PC-3 (cell line): ENCODE measurements at places on chromosomes 5 and 9.

GRCh38 chr9:82903503-82903902 is 159.4 kb downstream of the RASEF start:
- DNase-seq, result peak; percentile 13

DNA sequence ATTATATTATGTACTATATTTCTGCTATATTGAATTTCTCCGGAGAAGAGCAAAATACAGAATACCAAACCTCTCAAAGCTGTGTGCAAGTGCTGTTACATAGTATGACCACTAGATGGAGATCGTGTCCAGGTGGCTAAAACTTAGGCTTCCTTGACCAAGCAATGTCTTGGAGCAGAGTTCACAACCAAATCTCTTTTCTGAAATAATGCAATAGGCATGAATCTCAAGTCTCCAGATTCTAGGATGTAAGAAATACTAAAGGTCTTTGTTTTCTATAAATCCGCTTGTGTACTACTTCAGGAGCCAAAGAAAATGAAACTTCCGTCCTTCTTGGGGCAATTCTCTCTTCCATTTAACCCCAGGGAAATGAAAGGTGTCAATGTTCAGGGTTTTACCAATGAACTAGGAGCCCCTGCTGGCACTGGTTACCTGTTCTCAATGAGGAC is 181.5 kb upstream of the RAI14 start:
- peak; percentile 73 for DNase-seq

DNA sequence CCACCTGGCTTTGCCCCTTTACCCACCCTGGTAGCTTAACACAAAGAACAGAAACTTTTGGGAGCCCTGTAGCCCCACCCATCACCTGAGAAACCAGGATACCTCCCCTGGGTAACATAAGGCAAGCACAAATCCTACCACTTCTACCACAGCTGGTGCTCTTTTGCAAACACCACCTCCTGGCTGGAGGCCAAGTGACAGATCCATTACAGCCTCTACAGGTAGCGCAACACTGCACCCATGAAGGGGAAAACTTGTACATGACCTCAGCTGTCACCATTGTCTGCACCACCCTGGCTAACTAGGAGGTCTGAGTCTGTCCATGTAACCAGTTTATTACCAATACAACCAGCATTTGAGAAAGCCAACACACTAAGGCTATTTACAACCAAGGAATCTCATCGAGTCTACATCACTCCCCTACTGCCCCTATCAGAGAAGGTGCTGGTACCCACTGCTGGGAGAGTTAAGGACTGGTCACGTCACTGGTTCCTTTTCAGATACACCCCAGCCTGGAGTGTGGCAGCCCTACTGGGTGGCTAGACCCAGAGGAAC is 128.6 kb downstream of the PJA2 start:
- no peak for DNase-seq

DNA sequence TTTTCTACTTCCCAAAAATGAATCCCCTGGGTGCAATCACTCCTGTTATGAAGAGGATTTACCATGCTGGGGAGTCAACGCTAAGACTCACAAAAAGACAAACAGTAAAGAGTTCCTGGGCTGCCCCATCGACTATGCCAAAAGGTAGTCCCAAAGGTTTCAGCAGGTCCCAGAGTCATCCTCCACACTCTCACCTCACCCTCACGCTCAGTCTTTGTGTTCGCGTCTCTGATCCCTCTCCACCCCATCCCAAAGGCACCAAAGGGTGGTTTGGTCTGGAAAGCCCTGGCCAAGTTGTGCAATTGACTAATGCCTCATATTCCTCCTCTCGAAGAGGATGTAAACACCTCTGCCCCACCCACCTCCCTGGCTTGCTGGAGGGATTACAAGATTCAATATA is 240.2 kb upstream of the NFIL3 start:
- DNase-seq, result peak; percentile 5

DNA sequence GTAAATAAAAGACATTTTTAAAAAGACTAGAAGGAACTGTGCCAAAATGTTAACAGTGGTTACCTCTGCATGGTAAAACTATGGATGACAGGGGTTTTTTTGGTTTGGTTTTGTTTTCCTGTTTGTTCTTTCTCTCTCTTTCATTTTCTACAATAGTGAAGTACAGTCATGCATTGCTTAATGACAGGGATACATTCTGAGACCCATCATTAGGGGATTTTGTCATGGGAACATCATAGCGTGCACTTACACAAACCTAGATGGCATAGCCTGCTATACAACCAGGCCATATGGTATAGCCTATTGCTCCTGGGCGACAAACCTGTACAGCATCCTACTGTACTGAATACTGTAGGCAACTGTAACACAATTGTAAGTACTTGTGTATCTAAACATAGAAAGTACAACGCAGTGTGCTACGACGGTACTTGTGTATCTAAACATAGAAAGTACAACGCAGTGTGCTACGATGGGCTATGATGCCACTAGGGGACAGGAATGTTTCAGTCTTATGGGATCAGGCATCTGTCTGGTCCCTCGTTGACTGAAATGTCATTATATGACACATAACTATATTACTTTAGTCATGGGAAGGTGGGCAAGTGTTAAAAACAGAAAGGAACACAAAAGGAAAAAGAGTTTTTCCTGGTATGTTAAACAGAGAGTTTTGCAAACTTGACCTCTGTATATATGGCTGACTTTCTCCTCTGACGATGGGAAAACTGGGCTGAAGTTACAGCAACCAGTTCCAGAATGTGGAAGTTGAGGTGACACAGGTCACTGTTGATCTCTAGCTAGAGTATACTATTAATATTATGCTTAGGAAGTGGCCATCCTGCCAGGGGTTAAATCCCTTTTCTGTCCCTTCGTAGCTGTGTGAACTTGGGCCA is 7.4 kb upstream of the ADAM19 start:
- DNase-seq, result no peak

DNA sequence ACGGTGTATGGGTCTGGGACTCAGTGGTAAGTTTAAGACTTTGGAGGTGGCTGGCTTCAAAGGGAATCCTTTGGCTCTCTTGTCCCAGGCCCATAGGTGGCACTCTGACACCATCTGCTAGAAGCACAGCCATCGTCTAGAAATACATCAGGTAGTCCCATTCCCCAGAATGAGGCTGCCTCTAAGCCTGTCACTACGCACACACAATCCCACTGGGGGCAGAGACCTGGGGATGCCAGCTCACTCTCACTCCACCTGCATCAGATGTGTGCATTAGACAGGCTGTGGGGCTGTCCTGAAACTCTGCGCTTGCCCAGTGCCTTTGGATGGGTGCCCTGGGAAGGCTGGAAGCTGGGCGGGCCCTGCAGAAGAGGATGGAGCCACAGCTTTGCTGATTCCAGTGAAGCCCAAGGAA is 127.5 kb upstream of the PANK3 start:
- DNase-seq, result peak; percentile 52

DNA sequence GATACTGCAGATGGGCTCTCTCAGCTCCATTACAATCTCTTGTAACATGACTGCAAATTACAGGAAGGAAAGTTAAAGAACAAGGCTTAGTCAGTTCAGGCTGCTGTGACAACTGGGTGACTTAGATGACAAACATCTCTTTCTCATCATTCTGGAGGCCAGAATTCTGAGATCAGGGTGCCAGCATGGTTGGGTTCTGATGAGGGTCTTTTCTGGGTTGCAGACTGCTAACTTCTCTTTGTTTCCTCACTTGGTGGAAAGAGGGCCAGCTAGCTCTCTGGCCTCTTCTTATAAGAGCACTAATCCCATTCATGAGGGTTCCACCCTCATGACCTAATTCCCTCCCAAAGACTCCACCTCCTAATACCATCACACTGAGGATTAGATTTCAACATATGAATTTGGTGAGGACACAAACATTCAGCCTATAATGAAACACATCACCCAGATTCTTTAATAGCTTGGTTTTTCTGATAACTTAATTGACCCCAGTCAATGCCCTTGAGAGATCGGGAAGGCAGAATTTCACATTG is 73.6 kb upstream of the MAMDC2 start:
- no peak for DNase-seq

- no peak for DNase-seq
These were observed 159.7 kb upstream of the RAD23B start for GRCh38 chr9:107123389-107123788.

DNA sequence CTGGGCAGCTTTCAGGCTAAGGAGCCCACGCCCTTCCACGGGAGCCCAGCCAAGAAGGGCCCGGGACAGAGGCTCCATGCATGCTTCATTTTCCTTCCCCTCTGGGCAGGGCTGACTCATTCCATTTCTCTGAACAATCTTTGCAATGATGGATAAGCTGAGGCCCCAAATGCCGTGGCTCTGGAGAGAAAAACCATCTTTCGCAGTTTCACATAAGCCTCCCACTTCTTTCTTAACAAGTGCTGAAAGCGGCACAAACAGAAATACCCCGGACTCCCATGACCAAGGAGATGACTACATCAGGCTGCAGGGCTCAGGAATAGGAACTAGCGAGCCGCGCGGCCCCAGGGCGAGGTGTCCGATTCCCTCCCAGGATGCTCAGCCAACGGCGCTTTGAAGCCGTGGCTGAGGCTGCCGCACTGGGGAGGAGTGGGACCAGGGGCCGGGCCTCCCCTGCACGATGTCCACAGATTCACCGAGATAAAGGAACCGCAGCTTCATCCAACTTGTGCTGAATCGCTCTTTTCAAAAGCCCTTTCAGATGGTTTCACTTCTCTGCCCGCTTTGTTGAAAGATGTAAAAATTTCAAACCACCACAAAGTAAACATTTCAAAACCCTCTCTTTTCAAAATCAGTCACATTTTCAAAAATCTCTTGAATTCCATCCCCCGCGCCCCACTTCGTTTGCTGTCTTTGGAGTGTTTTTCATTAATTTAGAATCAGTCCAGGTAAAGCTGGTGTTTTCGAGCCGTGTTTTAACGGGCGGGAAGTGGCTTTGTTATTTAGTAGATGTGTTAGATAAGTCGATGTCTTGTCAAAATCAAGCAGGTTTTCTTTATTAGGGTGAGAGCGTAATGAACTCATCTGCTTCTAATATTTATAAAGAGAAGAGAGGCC is 96.5 kb upstream of the LMX1B start:
- peak; percentile 75 for DNase-seq

GRCh38 chr5:75623846-75624245 is 12.6 kb downstream of the ANKDD1B start:
- DNase-seq, result peak; percentile 81

- no peak for DNase-seq
These were observed 62.4 kb downstream of the TNPO1 start for GRCh38 chr5:72878854-72879253.

DNA sequence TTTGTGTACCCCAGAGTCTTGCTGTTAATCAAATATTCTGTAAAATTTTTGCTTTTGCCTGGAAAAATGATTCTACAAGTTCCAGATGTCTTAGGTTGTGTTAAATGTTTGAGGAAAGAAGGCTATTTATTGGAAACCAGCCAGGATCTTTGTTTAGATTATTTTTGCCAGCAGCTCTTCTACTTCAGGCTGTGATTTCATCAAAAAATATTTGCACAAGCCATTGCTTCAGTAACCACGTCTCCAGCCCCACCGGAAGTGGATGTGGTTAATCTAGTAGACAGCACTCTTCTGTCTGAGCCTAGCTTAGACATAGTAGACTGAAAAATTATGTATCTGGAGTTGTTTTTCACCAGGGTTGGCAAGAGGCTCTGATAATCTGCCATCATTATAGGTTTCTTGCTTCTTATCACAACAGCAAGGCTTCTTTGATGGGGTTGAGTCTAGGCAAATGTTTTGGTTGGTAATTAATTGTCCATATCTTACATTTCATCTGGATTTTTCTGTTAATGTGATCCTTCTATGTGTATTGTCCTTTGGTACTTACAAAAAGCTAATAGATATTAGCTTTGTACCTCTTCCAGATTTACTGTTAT is 17.1 kb downstream of the KCTD16 start:
- peak; percentile 79 for DNase-seq

DNA sequence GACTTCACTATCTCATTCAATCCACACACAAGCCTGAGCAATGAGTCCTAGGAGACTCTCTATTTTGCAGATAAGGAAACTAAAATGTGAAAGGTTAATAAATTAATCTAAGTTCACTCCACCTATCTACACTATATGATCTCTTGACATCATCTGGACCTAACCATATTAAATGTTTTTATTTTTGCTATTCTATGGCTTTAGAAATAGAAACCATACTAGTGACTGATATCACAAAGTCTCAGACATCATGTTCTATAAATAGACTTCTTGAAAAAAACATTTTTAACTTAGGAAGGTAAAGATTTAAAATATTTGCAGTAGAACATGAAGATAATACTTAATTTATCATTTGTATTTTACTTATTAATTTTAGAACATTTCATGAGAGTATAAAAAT is 9.4 kb upstream of the ADGRV1 start:
- no peak for DNase-seq

DNA sequence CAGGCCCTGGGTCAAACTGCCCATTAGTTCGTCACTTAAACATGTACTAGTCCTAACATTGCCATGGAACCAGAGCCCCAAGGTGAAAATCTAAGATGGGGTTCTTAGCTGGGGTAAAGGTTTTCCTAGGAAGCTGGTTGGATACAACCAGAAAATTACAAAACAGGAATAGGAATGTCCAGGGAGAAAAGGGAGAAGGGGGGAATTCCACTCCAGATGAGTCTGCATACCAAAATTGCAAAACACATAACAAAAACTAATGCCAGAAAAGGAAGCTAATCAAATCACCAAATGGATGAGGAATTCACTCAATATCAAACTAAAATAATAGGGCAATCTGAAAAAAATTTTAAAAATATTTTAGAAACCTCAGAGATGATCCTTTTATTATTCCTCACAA is 396.2 kb downstream of the EFNA5 start:
- DNase-seq, result no peak

GRCh38 chr5:61059499-61059898 is 102.8 kb downstream of the SMIM15 start:
- DNase-seq, result no peak

- DNase-seq, result no peak
These were observed 40.7 kb upstream of the LCP2 start for GRCh38 chr5:170338291-170338690.

DNA sequence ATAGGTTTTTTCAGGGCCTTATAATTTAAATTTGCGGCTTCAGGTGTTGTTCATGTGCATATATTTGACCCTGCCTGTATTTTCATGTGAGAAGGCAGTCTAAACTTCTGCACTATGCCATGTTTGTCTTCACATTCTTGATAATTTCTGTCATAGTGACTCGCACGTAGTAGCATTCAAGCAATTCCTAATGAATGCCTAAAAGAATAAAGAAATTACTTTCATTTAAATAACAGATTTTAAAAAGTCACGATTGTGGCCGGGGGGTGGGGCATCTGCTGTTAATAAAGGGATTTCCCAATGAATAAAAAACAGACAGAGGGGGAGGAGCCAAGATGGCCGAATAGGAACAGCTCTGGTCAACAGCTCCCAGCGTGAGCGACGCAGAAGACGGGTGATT is 318.0 kb downstream of the ADAMTS6 start:
- peak; percentile 60 for DNase-seq

DNA sequence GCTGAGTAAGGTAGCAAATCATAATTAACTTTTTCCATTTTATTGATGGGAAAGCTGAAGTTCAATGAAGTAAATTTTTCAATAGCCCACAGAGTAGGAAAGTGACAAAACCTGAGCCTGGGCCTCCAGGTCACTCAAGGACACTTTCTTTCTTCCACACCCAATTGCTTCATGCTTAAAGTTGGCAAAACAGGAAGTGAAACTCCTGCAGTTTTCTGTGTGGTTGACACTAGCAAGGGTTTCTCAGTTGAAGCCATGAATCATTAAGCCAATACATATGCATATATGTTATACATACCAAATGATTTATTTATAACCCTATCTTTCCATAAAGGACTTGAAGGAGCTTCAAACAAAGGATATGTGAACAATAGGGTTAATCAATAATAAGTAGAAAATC is 13.9 kb downstream of the TLR4 start:
- DNase-seq, result no peak

GRCh38 chr5:82174128-82174918 is 103.8 kb downstream of the RPS23 start:
- peak; percentile 79 for DNase-seq
